ENCODE measurements at places on chromosomes 7 and 10. TPM values are rescaled to one million over a fixed set of nuclear protein-coding genes. Genes with fewer than 3 reads are reported as not detected.

DNA sequence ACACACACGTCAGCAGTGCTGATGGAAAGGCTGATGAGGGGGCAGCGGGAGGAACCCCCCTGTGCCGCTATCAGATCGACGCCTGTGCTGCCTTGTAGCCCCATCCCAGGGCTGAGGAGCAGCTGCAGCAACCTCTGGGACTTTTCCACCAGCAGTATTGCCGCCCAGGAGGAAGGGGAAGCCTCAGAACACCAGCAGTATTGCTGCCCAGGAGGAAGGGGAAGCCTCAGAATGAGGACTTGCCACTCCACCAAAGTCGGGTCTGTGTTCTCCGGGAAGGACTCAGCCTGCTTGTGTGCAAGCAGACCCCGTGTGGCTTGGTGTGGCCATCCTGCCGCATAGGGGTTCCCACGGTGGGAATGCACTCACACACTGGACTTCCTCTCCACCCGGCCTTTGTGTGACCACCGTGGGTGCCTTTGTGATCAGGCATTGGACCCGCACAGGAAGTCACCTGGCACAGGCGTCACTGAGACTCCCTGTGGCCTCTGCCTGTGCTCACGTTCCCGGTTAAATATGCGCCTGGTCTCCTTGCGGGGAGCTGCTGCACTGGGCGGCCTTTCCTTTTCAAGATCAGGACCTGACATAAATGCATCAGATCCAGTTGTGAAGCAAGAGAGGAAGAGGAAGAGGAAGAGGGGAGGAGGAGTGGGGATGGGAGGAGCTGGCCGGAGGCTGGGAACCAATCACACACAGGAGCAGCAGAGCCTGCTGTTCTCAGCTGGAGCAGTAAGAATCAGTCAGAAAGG is 248.5 kb downstream of the DNAJB6 start:
- DNase-seq: no peak

DNA sequence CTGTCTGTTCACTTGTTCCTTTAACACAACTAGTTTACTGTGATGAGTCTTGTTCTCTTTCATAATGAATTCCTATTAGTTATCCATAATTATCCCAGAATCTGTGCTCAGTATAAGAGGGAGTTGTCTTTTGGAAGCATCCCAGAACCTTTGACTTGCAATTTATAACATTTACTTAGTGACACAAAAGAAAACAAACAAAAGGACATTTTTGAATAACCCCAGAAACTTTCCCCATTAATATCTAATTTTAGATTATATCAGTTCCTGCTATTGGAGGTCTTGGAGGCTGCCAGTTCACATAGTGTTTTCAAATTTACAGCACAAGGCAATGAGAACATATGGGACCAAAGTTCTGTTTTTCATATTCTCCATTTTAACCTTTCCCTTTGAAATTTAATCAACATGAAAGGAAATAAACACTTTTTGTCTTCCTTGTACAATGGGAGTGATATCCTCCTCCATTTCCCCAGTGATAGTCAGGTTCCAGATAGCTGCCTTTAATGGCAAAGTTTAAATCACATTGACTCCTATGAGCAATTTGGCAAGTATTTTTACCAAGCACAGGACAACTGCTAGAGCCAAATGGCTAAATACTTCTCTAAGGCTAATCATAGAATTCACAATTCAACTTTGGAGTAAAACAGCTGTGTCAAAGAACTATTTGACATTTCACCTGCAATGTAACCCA is 37.1 kb upstream of the GNAT3 start:
- no peak for DNase-seq

GRCh38 chr10:44013981-44014380 is 365.3 kb upstream of the ZNF32 start:
- DNase-seq: no peak

GRCh38 chr7:79420464-79420863 is 33.0 kb downstream of the MAGI2 start:
- no peak for DNase-seq

Gene NPFFR1
- 0.02 TPM for total RNA-seq

- no peak for DNase-seq
Observed at GRCh38 chr10:106706127-106706526, 458.4 kb downstream of the SORCS1 start.

GRCh38 chr10:22325272-22326144 is 4.6 kb downstream of the BMI1 start:
- DNase-seq: peak; percentile 83

Gene ASB10
- total RNA-seq: 46.1 TPM

GRCh38 chr7:25286756-25287155 is 58.5 kb upstream of the NPVF start:
- no peak for DNase-seq

Gene TRIM50
- 0.30 TPM for total RNA-seq

GRCh38 chr7:99024066-99024465 is 119.8 kb downstream of the SMURF1 start:
- no peak for DNase-seq

GRCh38 chr7:40507166-40507565 is 372.4 kb downstream of the SUGCT start:
- no peak for DNase-seq

Gene TFR2
- total RNA-seq: not detected

Gene ACTR1A
- total RNA-seq: 101 TPM

Gene RBM17
- total RNA-seq: 72.1 TPM

DNA sequence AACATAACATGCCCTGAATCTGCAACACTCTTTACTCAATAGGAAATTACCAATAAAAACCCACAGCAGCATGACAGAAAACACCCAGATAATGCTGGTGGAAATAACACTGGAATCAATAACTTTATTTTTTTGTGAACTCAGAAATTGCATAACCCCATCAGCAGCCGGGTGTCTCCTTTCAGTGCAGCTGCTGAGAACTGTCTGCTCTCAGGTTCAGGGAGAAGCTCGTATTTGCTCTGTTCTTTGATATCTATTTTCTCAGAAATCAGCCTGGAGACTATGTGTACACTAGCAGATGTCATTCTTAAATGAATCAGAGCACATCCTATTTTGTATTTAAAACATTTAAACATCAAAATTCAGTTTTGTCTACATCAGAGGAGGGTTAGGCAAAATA is 506.0 kb downstream of the POM121L12 start:
- no peak for DNase-seq

Gene ADCYAP1R1
- 6.0 TPM for total RNA-seq

Gene MMRN2
- 31.3 TPM for total RNA-seq

DNA sequence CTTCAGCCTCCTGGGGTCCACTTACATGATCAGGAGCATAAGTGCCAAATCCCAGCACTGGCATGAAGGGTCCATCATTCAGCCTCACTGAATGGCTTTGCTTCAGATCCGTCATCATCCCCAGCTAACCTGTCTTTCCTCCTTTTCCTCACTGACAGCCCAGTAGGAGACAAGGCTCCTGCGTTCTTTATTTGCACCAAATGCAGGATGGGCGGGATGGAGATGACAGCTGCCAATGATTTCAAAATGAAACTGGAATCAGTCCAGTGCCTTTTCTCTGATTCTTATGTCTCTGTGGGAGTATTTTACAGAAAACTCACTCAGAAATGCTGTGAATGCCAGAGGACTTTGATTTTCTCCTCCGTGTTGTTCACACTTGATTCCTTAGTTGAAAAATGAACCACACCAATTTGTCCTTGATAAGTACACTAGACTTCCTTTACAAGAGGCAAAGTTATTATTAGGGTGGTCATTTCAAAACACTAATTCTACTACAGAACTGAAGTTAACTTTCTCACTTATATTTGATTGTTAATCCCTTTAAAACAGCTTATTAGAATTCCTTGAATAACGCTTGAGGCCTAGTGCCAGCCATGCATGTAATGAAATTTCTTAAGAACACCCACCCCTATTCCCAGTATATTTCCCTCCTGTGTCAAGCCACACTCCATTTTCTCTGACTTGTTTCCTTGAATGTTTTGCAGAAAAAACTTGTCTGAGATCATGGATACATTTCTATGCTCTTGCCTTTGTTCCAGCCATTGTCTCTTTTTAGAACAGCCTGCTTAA is at the start of gene AKR1C8:
AKR1C8 (minus strand) TSS at position 164 of the 789 bp plus-strand sequence; CDS start at position 118, 46 bp downstream.
- DNase-seq: no peak

All from left ventricle myocardium superior (tissue), 1 donor.